ENCODE measurements at places on chromosomes 1 and 21.

- DNase-seq: no peak
These were observed 39.1 kb upstream of the CLDN14 start for GRCh38 chr21:36518883-36519492.

GRCh38 chr1:160093069-160093395 lies 5.4 kb downstream of the IGSF8 start:
- no peak for DNase-seq

- DNase-seq: no peak
These were observed 5.7 kb upstream of the FTCD start for GRCh38 chr21:46160907-46161632.

DNA sequence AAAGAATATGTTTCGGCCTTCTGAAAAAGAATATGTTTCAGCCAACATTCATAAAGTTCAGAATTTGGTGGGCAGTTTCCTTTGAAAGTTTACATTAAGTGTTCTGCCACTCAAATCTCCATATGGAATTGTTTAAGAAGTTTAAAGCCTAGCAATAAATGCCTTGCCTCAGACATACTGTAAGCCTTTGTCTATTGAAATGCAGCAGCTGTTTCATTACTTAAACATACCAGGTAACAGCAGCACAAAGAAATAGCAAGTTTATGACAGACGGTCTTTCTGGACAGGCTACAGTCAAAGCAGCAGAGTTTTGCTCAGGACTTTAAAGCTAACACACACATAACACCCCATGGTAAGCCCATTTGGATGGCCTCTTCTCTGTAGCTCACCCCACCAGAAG lies 38.5 kb upstream of the C1orf105 start:
- DNase-seq: no peak

DNA sequence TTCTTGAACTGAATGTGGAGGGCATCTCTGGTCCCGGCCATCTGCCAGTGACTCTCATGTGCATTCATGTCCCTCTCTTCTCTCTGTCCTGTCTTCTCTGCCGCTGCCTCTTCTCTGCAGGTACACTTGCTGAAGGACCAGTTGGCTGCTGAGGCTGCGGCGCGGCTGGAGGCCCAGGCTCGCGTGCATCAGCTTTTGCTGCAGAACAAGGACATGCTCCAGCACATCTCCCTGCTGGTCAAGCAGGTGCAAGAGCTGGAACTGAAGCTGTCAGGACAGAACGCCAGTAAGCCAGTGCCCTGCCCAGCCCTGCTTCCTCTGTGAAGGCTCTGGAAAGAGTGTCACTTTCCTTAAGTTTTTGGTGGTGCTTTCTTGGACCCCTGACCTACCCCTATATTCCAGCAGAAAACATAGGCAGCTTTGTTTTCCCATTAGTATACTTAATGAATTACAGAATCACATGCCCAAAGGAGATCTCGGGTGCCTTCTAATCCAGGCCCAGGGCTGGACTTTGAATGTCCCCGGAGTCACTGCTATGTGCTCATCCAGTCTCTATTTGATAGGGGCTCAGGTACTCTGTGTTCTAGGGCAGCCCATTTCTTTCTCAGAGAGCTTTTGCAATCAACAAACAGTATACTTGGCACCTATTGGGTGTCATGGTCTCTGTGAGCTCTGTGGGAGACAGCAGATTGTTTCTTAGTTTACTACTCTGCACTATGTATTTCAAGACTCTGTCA lies 11.2 kb downstream of the SPATA46 start:
- no peak for DNase-seq

GRCh38 chr1:81878538-81878937 lies 77.8 kb downstream of the ADGRL2 start:
- no peak for DNase-seq

GRCh38 chr1:84889437-84889836 lies 3.6 kb downstream of the LPAR3 start:
- DNase-seq: no peak

DNA sequence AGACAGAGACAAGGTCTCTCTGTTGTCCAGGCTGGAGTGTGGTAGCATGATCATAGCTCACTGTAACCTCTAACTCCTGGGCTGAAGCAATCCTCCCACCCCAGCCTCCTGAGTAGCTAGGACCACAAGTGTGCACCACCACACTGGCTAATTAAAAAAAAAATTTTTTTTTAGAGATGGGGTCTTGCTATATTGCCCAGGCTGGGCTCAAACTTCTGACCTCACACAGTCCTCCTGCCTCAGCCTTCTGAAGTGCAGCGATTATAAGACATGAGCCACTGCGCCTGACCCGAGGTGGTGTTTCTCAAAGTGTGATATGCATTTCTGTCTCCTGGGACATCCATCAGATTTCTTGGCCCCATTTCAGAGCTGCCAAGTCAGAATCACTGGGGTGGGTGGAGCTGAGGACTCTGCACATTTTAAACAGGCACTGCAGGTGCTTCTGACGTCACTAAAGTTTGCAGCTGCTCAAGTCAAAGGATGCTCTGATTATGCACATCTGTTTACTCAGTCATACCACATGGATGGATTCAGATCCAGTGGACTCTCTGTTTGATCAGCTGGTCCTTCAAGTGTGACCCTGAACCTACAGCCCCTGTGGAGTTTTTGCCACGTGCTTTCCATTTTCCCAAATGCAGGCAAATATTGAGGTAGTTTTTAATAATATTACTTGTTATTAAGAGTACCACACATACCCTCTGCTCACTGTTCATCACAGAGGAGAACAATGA lies 21.4 kb downstream of the TGFB2 start:
- no peak for DNase-seq
